ENCODE measurements at places on chromosomes 12 and 14. TPM values are rescaled to one million over a fixed set of nuclear protein-coding genes. Genes with fewer than 3 reads are reported as not detected.

RPL10L gene
- not detected for total RNA-seq

C12orf54 gene
- not detected for total RNA-seq

CLEC2A gene
- not detected for total RNA-seq

LTB4R gene
- 37.9 TPM for total RNA-seq

- H3K4me1 ChIP-seq: no peaks in the 10 kb centered on the region
- no peaks in the 10 kb centered on the region for H3K27me3 ChIP-seq
- H3K4me3 ChIP-seq: no peak overlapping the region
- DNase-seq: no peak
- H3K27ac ChIP-seq: no peak overlapping the region
- H3K36me3 ChIP-seq: peaks cover 10% of the 10 kb centered on the region
Observed at GRCh38 chr14:68306265-68306933, 486.5 kb downstream of the ZFP36L1 start.

GRCh38 chr14:65792208-65792905 lies 379.8 kb downstream of the FUT8 start:
- no peak for DNase-seq
- H3K27ac ChIP-seq: no peak overlapping the region
- peaks cover 10% of the 10 kb centered on the region for H3K27me3 ChIP-seq
- no peak overlapping the region for H3K4me3 ChIP-seq

DNA sequence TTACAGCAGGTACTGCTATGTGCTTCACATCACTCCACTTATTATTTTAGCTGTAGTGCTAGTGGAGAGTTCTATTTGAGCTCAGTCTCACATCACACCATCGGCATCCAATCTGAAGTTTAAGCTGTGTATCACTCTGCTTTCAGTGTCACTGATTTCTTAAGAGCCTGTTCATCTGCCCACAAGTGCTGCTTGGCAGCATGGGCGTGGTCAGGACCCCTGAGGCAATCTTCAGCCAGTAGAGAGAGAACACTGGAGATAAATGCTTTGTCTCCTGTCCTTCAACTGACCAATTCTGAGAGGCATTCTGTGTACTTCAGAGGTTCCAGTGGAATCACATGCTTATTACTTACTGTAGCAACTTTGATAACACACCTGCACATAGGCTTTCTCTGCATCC lies 728.8 kb downstream of the RPS29 start:
- no peak for DNase-seq
- H3K27me3 ChIP-seq: no peaks in the 10 kb centered on the region
- H3K36me3 ChIP-seq: no peaks in the 10 kb centered on the region
- no peak overlapping the region for H3K4me3 ChIP-seq

GRCh38 chr12:45762185-45763110 lies 32.9 kb downstream of the ARID2 start:
- no peak overlapping the region for H3K27ac ChIP-seq
- no peaks in the 10 kb centered on the region for H3K27me3 ChIP-seq
- H3K36me3 ChIP-seq: peaks cover 15% of the 10 kb centered on the region
- H3K4me1 ChIP-seq: peaks cover 2% of the 10 kb centered on the region

DNA sequence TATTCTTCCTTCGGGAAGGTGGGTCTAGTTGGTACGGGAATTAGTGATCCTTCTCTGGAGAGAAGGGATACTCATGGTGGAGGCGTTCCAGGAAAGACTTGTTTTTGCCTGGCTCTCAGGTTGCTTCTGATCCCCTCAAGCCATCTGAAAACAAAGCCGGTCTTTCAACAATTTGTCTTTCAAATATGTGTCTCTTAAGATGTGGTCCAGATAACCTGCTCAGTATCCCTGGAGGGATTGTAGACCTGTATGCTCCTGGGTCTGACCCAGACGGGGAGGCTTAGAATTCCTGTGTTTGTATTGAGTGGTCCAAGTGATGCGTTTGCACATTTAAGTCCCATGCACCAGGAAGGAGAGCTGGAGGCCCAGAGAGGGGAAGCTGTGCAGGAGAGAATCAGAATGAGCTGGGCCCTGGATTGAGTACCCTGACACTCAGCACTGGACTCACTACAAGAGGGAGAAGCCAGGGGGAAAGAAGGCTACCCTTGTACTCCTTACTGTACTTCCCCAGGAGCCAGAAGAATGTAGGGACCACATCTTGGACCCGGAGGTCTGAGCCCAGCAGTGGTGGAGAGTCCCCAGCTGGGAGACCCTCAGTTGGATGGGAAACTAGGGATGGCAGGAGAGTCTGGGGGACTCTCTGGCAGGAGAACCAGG lies 40.4 kb downstream of the ERH start:
- H3K27me3 ChIP-seq: no peaks in the 10 kb centered on the region
- DNase-seq: no peak
- no peaks in the 10 kb centered on the region for H3K36me3 ChIP-seq
- H3K4me1 ChIP-seq: peaks cover 24% of the 10 kb centered on the region
- no peak overlapping the region for H3K27ac ChIP-seq
- H3K4me3 ChIP-seq: no peak overlapping the region

DNA sequence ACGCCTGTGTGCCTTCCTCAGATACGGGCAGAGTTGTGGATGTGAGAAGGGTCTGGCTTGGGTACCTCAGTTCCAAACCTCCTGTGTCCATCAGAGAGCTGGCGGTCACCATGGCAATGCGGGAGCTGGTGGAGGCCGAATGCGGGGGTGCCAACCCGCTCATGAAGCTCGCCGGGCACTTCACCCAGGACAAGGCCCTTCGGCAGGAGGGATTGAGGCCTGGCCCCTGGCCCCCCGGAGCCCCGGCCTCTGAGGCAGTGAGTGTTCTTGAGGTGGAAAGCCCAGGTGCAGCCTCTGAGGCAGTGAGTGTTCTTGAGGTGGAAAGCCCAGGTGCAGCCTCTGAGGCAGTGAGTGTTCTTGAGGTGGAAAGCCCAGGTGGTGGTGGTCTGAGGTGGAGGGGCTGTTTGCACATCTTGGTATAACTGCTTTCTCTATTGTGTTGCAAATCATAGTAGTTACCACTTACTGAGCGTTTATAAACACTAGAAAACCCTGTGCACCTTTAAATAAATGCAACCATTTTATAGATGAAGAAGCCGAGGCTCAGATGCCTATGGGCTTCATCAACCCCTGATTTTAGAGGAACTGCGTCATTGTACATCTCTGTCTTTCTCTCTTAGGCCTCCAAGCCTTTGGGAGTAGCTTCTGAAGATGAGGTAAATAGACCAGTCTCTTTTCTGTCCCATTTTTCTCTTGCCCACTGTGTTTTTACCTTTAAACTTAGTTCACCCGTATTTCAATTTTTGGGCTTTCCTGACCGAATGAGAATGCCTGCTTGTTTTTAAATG lies 976 bp downstream of the PEX5 start:
- H3K27me3 ChIP-seq: no peaks in the 10 kb centered on the region
- H3K36me3 ChIP-seq: peaks cover 19% of the 10 kb centered on the region
- peaks cover 27% of the 10 kb centered on the region for H3K4me1 ChIP-seq
- no peak for DNase-seq

DNA sequence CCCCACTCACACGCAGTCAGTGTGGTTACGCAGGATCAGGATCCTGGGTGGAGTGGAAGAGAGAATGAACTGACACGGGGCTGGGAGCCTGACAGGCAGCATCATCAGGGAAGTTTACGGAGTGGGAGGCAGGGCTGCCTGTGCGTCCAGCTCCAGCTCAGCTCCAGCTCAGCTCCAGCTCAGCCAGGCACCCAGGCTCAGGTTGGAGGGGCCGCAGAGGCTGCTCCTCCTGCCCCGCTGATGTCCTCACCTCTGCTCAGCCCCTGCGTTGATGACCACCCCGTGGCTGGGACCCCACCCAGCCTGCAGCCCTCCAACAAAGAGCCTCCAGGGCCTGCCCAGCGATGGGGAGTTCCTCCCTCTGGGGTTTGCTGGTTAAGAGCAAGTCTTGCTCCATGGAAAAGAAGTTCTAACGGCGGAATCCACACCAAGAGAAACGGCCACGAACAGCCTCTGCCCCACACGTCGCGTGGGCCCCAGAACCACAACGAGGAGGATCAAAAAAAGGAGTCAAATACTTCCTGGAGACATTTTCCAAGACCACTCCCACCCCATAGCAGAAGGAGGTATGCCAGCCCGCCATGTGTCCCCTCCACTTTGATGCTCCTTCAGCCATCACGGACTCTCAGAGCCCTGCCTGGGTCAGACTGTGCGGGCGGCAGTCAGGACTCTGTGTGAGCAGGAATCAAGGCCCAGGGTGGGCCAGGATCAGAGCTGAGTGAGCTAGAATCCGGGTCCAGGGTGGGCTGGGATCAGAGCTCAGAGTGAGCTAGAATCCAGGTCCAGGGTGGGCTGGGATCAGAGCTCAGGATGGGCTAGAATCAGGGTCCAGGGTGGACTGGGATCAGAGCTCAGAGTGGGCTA lies 17.7 kb upstream of the C14orf180 start:
- H3K36me3 ChIP-seq: no peaks in the 10 kb centered on the region
- H3K27me3 ChIP-seq: no peaks in the 10 kb centered on the region
- no peak overlapping the region for H3K4me3 ChIP-seq
- no peak overlapping the region for H3K27ac ChIP-seq

DNA sequence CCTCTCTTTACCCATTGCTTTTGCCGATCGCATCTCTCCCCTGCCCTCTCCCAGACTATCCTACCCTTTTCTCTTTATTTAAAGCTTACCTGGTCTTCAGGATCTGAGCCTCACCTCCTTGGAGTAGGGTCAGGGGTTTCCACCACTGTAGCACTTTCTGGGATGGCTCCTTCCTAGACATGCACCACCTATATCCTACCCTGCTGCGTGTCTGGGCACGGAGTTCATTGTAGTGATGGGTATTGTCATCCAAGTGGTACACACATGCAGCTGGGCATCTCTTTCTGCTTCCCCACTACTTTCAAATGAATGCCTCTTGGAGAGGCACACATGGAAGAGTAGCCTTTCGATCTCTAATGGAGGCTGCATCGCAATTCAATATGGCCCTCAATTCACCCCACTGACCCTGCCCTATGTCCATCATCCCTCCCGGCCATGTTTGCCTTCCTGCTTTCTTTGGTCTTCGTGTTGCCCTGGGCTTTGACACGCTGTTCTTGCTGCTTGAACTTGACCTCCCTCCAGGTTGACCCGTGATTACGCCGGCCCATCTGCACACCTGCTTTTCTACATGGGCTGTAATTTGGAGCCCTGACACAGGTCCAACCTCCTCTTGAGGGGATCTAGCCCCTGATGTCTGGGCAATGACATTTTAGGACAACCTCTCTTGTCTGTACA lies 10.9 kb downstream of the SERPINA11 start:
- no peaks in the 10 kb centered on the region for H3K4me1 ChIP-seq
- no peaks in the 10 kb centered on the region for H3K36me3 ChIP-seq
- peaks cover 3% of the 10 kb centered on the region for H3K27me3 ChIP-seq

DNA sequence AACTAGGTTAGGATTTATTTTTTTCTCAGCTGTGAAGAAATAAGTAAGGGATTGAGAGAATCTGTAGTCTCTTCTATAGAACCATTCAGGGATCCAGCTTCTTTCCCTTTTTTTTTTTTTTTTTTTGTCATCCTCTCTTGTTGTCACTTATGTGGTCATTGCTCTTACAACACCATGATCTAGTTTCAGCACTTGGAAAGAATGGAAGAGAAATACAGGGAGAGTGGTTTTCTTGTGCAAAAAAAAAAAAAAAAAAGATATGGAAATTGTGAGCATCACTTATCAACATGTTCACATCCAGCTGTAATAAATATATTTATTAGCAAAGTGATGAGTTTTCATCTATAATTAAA lies 599.3 kb downstream of the SLC6A15 start:
- no peaks in the 10 kb centered on the region for H3K36me3 ChIP-seq
- DNase-seq: no peak
- H3K4me1 ChIP-seq: no peaks in the 10 kb centered on the region

- no peaks in the 10 kb centered on the region for H3K4me1 ChIP-seq
- H3K27ac ChIP-seq: no peak overlapping the region
- no peaks in the 10 kb centered on the region for H3K36me3 ChIP-seq
- H3K4me3 ChIP-seq: no peak overlapping the region
Observed at GRCh38 chr14:41022932-41023331, 583.7 kb upstream of the LRFN5 start.

GRCh38 chr12:118549510-118549980 lies 173.2 kb downstream of the SUDS3 start:
- H3K27me3 ChIP-seq: no peaks in the 10 kb centered on the region
- DNase-seq: no peak
- no peaks in the 10 kb centered on the region for H3K36me3 ChIP-seq
- H3K4me1 ChIP-seq: no peaks in the 10 kb centered on the region
- no peak overlapping the region for H3K27ac ChIP-seq

GRCh38 chr12:107369679-107370078 lies 276.3 kb upstream of the CRY1 start:
- H3K4me3 ChIP-seq: peak overlapping the region; percentile 58
- peaks cover 75% of the 10 kb centered on the region for H3K4me1 ChIP-seq
- DNase-seq: peak; percentile 65
- no peaks in the 10 kb centered on the region for H3K27me3 ChIP-seq
- H3K27ac ChIP-seq: peak overlapping the region; percentile 90

DNA sequence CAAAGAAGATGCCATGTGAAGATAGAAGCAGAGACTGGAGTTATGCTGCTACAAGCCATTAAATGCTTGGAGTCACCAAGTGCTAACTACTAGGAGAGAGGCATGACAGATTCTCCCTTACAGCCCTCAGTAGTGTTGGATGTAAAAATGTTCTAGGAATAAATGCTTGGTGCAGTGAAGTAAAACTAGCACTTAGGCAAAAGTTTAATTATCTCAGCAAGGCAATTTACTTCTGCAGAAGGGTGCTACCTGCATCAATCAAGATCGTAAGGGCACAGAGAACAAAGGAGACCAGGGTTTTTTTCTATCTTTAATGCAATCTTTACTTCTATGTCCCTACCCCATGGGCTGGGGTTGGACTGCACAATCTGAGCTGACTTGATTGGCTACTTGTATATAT lies 9.5 kb upstream of the DNM1L start:
- H3K36me3 ChIP-seq: no peaks in the 10 kb centered on the region
- H3K4me1 ChIP-seq: no peaks in the 10 kb centered on the region
- H3K4me3 ChIP-seq: no peak overlapping the region
- H3K27ac ChIP-seq: no peak overlapping the region
- peaks cover 15% of the 10 kb centered on the region for H3K27me3 ChIP-seq

All from activated CD4-positive, alpha-beta memory T cell treated with anti-CD3 and anti-CD28 coated beads, Interleukin-2, amount 10 ng/mL, durations not matched to agents 7 days and 5 days (primary cell).